ENCODE measurements at places on chromosomes 2 and 18.

DNA sequence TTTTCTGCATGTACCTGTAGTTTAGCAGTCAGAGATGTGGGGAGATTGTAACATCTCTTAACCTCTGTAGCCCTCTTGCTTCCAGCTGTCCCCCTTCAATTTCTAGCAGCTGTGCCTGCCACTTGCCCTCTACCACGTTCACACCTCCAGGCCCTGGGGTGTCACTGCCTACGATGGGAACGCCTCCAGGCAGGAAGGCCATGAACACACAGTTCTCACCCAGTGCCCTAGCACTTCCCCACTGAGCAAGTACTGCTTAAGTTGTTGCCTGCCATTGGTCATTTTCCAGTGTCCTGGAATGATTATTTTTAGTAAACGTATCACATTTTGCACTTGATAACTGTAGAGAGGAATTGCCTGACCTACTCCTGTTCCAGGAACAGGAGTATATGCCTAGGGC, 77.1 kb upstream of the B3GNT7 start:
- DNase-seq = no peak

- DNase-seq = no peak
Observed at GRCh38 chr2:73266061-73266901, 18.0 kb downstream of the FBXO41 start.

GRCh38 chr2:55363636-55364035, 56.0 kb downstream of the CCDC88A start:
- DNase-seq = no peak

- DNase-seq = no peak
Observed at GRCh38 chr18:42486271-42486670, 531.2 kb downstream of the PIK3C3 start.

GRCh38 chr2:109032229-109032820, 43.3 kb upstream of the EDAR start:
- no peak for DNase-seq

DNA sequence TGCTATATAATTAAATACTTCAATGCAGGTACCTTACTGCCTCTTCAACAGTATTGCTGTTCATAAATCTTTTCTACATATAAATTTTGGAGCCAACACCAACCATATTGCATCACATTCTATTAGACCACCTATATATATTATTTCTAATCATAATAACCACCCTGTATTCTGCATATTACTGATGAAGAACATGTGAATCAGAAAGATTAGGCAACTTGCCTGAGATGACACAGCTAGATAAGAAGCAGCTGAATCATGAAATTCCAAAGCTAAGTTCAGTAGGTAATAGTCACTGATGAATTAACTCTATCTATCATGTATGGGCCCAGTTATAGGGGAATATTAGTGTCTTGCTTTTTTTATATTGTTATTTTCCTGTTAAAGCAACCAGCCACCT, 161.8 kb downstream of the AGPS start:
- DNase-seq = no peak

- DNase-seq = no peak
Observed at GRCh38 chr18:27298214-27298804, 113.2 kb upstream of the CHST9 start.

DNA sequence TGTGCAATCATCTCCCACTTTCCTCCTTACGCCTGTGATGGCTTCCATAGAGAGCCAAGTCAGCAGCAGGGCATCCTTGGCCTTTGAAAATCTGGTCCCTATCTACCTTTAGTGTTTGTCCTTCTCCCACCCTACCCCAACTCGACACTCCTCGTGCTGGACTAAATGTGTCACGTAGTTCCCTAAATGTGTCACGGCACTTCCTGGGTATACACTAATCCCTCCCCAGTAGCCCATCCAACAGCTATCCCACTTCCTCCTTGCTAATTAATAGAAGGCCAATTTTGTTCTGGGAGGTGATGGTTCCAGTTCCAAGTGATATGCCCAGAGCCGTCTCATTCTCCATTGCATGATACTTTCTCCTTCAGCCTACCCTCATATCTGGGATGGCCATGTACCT, 36.5 kb upstream of the ZFP36L2 start:
- DNase-seq = no peak

GRCh38 chr2:196681510-196681909, 42.0 kb downstream of the CCDC150 start:
- DNase-seq = no peak

DNA sequence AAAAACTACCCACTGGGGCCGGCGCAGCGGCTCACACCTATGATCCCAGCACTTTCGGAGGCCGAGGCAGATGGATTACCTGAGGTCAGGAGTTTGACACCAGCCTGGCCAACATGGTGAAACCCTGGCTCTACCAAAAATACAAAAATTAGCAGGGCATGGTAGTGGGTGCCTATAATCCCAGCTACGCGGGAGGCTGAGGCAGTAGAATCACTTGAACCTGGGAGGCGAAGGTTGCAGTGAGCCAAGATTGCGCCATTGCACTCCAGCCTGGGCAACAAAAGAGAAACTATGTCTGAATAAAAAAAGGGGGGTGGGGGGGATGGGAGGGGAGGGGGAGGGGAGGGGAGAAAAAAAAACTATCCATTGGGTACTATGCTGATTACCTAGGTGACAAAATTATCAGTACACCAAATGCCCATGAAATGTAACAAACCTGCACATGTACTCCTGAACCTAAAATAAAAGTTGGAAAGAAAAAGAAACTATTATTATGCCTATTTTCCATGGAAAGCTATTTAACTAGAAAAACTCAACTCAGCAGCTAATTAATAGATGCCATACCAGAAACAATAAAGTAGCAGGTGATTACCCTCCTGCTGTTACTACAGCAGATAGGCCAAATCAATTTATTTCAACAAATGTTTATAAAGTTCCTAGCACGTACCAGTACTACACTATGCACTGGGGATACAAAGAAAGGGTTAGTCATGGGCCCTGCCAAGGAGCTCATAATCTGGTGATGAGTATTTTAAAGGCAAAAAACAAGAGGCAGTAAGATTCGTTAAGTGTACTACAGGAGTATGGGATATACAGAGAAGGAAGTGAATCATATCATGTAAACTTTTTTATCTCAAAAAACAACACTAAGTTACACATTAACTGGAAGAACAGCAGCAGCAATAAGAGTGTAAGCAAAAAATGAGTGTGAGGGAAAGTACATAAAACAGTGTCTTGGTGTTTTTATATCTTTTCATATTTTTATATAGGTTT, 112.8 kb upstream of the SLC39A10 start:
- no peak for DNase-seq

GRCh38 chr18:27778925-27779324, 398.0 kb downstream of the CDH2 start:
- no peak for DNase-seq

DNA sequence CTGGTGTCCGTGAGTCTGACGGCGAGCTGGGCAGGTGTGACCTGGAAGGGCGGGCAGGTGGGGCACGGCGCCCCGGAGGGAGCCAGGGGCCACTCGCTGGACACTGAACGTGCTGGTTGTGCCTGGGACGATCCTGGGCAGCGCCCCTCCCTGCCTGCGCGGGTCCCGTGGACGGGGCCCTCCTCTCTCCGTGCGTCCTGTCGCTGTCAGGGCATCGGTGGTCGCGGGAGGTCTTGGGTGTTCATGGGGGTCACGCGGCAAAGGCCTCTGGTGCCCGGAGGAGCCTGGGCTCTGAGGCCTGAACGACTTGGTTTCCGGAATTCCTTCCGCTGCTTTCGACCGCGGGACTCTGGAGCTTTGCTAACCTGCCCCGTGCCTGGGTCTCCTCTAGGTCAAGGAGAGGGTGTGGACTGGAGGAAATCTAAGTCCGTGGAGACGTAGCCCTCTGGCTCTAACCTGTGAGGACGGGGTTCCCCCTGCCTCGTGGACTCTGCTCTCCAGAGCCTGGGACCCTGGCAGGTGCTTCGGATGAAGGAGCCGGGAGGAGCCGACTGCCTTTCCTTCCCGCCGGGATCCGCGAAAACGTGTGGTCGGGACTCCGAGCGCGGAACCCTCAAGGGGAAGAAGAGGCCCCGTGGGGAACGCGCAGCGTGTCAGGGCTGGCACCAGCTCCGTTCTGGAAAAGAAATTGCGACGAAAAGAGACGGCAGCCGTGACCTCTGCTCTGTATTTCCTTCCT, 14.7 kb downstream of the SOX11 start:
- peak; percentile 41 for DNase-seq

- DNase-seq = no peak
Observed at GRCh38 chr2:202681688-202682205, 47.0 kb downstream of the FAM117B start.

- DNase-seq = no peak
Observed at GRCh38 chr2:173684896-173685459, 280.2 kb downstream of the SP3 start.

DNA sequence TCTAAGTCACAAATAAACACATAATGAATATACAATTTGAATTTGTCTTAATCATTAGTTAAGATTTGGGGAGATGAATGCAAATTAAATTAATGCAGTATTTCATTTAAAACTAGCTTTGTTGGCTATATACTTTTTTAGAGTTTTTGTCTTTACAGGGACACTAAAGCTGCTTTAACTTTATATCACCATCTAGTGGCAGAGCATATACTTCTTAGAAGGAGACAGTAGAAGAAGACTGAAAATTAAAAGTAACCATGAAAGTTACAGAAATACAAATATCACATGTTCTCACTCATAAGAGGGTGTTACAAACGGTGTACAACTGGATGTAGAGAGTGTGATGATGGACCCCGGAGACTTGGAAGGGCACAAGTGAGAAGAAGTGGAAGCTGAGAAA, 268.3 kb upstream of the NETO1 start:
- no peak for DNase-seq

DNA sequence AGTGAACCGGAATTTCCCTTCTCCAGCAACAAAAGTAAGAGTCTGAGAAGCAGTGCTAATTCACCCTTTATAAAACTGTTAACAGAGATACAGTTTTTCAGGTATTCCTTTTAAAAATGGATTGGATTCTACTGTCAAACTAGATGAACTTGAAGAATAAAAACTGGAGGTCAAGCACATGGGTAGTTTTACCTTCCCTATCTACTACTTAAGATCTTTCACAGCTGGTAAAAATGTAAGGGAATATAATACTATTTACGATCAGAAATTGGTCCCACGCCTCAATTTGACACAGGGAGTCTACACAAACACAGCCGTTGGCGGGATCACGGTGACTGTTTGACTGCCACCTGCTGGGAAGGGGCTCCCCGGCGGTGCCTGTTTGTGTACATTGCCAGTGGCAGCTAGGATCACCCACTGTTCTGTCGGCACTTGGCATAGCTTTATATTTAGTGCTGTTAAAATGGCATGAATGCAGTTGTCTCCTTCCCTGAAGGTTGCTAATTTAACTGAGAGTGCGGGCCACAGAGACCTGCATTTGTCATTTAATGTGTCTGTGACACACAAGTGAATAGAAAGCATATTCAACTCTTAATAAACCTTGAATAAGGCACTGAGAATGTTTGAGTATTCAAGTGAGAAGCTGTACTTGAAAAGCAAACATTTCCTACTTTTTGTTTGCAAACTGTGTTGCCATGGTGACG, 59.5 kb downstream of the ABCG8 start:
- DNase-seq = no peak

DNA sequence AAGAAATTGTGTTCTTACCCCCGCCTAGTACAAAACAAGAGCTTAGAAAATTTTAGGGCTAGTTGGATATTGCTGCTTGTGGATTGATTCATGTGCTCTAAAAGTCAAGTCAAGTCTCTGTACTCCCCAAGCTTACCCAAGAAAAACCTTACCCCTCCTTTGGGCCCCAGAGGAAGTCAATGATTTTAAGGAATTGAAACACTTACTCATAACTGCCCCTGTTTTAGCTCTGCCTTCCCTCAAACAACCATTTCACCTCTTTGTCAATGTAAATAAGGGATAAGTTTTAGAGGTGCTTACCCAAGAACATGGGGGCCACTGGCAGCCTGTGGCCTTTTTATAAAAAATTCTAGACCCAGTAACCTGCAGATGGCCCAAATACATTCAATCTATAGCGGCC, 136.6 kb upstream of the RMP24 start:
- DNase-seq = no peak

GRCh38 chr2:157476953-157477709, 33.2 kb upstream of the CYTIP start:
- DNase-seq = no peak

- DNase-seq = no peak
Observed at GRCh38 chr2:25939257-25939668, 43.0 kb downstream of the KIF3C start.

- no peak for DNase-seq
Observed at GRCh38 chr2:139427164-139427563, 647.0 kb upstream of the NXPH2 start.

DNA sequence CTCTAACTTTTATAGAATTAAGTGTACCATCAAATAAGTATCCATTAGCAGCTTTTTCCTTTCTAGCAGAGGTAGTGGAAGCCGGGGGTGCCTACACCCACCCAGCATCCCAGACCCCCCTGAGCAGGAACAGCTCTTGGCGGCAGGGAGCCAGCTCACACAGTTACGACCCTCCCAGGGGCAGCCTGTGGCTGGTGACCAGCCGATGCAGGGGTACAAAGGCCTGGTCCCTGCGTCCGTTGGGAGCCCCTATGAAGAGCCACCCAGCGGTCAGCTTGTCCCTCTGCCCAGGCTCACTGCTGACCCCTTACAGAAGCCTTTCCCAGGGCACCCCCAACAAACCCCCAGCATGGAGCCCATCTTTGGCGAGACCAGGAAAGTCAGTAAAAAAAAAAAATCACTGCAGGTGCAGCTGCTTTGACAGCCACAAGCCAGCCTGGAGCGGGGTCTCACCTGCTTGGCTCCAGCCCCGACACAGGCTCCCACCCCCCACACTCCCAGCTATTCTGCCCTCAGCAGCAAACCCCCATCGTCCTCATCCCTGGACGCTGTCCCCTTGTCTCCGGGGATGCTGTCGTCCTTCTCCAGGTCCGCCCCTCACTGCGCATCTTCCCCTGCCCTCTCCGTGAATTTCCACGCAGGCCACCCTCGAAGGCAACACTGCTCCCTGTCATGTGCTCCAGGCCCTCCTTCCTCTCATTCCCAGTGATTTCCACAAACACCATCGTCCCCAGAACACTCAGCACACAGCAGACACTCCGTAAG, 43.1 kb downstream of the GPC1 start:
- peak; percentile 10 for DNase-seq

GRCh38 chr2:238458651-238459050, 31.9 kb downstream of the ASB1 start:
- no peak for DNase-seq

- no peak for DNase-seq
Observed at GRCh38 chr2:154394600-154394999, 303.9 kb upstream of the KCNJ3 start.

DNA sequence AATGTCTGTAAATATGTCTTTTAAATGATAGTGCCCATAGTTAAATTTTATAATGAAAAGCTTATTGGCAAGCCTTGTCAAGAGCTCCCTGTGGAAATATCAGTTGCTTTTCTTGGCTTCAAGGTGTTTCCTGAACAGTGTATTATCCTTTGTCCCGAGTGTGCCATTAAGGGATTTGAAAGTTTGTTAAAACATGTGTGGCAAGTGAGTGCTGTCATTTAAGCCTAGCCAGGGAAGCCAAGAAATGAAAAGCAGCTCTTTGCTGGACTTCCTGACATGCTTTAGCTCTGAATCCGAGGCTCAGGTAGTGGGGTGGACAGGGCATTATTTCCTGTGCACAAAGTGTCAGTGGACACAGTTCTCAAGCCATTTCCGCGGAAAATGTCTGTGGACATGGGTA, 111.5 kb downstream of the DIS3L2 start:
- no peak for DNase-seq

- no peak for DNase-seq
Observed at GRCh38 chr18:76490033-76490432, 5.0 kb downstream of the ZNF516 start.

- no peak for DNase-seq
Observed at GRCh38 chr2:35530615-35531135, 824.9 kb upstream of the CRIM1 start.

- no peak for DNase-seq
Observed at GRCh38 chr2:165535471-165535870, 66.0 kb downstream of the CSRNP3 start.

Measured in mucosa of descending colon (tissue), 3 donors.